ENCODE measurements at places on chromosomes 16 and 17.

- no peak for DNase-seq
- H3K36me3 ChIP-seq, result no peaks in the 10 kb centered on the region
- peaks cover 4% of the 10 kb centered on the region for H3K4me1 ChIP-seq
These were observed 15.1 kb upstream of the DHX8 start for GRCh38 chr17:43468691-43469139.

- peak; percentile 83 for DNase-seq
- H3K36me3 ChIP-seq, result no peaks in the 10 kb centered on the region
- no peak overlapping the region for H3K4me3 ChIP-seq
- no peaks in the 10 kb centered on the region for H3K27me3 ChIP-seq
These were observed 7.2 kb downstream of the PLCG2 start for GRCh38 chr16:81786321-81786720.

- DNase-seq, result no peak
- no peaks in the 10 kb centered on the region for H3K27me3 ChIP-seq
- no peak overlapping the region for H3K4me3 ChIP-seq
- no peaks in the 10 kb centered on the region for H3K4me1 ChIP-seq
- no peak overlapping the region for H3K27ac ChIP-seq
These were observed 52.5 kb upstream of the HELZ start for GRCh38 chr17:67297454-67297960.

DNA sequence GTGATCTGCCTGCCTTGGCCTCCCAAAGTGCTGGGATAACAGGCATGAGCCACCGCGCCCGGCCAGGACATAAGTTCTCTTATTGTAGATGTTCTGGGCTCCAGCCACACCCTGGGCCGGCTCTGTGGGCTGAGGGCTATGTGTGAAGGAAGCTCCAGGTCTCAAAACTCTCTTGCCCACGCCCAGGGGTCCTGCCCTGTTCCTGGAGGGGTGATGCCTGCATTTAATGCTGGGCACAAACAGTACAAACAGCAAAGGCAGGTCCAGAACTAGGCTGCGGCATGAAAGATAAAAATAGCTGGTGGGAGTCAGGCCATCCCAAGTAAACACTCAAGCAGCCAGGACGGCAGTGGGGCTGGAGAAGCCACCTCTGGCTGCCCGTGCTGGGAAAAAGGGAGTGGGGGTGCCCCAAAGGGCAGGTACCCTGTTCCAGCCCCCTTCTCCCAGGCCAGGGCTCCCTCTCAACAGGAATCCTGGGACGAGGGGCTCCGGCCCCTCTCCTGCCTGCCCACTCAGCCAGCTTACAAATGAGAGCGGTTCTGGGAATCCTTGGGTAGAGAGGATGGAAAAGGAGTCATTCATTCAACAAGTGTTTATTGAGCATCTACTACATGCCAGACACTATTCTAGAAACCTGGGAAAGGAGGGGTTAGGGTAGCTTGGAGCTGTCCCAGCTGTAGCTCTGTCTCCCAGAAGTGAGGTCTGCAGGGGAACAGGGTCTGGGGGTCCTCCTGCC lies 4.6 kb downstream of the TRIM47 start:
- no peaks in the 10 kb centered on the region for H3K36me3 ChIP-seq
- no peak overlapping the region for H3K4me3 ChIP-seq
- H3K4me1 ChIP-seq, result no peaks in the 10 kb centered on the region
- H3K27ac ChIP-seq, result no peak overlapping the region
- DNase-seq, result no peak

DNA sequence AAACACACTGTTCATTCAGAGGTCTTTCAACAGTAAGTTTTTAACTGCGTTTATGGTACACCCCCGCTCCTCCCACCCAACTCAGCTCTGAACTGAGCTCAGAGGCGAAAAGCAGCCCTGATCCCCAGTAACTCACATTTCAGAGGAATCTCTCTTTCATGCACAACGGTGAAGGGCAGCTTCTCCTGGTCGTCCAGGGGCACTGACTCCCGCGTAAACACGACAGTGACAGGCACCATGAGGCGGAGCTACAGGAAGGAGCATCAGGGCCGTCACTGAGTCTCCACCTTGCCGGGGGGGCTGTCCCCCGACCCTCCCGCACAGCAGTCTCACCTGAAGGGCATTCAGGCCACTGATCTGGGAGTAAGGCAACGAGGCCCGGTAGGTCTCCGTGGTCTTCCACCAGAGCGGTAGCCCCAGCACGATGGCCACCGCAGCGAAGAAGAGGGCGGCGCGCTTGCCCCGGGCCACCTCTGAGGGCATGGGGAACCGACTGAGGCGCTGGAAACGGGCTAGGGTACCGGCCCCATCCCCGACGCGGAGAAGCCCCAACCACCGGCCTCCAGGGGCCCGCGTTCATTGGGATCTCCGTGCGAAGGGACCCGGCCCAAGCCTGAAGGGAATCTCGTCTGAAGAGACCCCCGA lies 486 bp downstream of the PIGS start:
- H3K27ac ChIP-seq, result no peak overlapping the region
- H3K36me3 ChIP-seq, result peaks cover 1% of the 10 kb centered on the region
- H3K27me3 ChIP-seq, result no peaks in the 10 kb centered on the region
- peak; percentile 75 for DNase-seq
- peaks cover 3% of the 10 kb centered on the region for H3K4me1 ChIP-seq

DNA sequence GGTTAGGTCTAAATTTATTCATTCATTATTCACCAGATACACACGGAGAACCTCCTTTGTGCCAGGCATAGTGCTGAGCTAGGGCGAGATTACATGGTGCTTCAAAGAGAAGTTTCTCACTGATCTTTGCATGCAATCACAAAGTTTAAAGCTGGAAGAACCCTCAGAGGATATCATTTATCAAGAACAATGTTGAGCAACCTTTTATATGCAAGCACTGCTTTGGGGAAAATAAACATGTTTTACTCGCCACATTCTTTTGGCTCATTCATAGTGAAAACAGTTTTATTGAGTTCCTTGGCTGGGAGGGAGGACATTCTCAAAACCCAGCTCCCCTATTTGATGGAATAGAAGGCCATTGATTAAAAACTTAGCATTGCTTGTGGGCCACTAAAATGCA lies 49.8 kb upstream of the XYLT1 start:
- no peaks in the 10 kb centered on the region for H3K27me3 ChIP-seq
- H3K36me3 ChIP-seq, result no peaks in the 10 kb centered on the region
- H3K27ac ChIP-seq, result no peak overlapping the region
- no peak overlapping the region for H3K4me3 ChIP-seq
- DNase-seq, result no peak
- no peaks in the 10 kb centered on the region for H3K4me1 ChIP-seq

DNA sequence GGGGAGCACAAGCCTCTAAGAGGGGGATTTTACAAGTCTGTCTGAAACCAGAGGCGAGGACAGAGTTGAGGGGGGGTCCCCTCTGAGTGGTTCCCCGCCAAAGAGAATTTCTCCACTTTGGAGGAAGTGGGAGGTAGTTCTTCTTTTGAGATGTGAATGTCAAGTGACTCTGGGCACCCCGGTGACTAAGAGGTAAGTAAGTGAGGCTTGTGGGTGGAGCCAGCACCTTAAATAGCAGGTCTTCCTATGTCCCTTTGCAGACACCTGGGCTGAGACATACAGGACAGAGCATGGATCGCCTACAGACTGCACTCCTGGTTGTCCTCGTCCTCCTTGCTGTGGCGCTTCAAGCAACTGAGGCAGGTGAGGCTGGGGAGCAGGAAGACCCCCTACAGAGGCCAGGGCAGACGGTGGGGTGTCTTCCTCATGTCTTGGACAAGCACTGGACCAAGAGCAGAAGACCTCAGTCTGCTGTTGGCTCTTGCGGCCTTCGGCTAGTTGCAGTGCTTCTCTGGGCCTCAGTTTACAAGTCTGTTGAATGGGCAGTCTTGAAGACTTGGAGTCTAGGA lies at the start of gene CCL22:
Gene CCL22 (plus strand): TSS at position 257 of the 569 bp plus-strand sequence. CDS start 34 bp downstream, at position 291.
- no peaks in the 10 kb centered on the region for H3K36me3 ChIP-seq
- H3K4me1 ChIP-seq, result no peaks in the 10 kb centered on the region
- no peak within 1 kb of the TSS for H3K27ac ChIP-seq
- H3K27me3 ChIP-seq, result no peaks in the 10 kb centered on the region

- H3K4me3 ChIP-seq, result no peak overlapping the region
- H3K36me3 ChIP-seq, result peaks cover 15% of the 10 kb centered on the region
- no peaks in the 10 kb centered on the region for H3K4me1 ChIP-seq
- no peak for DNase-seq
These were observed 40.8 kb downstream of the MRC2 start for GRCh38 chr17:62668091-62668804.

DNA sequence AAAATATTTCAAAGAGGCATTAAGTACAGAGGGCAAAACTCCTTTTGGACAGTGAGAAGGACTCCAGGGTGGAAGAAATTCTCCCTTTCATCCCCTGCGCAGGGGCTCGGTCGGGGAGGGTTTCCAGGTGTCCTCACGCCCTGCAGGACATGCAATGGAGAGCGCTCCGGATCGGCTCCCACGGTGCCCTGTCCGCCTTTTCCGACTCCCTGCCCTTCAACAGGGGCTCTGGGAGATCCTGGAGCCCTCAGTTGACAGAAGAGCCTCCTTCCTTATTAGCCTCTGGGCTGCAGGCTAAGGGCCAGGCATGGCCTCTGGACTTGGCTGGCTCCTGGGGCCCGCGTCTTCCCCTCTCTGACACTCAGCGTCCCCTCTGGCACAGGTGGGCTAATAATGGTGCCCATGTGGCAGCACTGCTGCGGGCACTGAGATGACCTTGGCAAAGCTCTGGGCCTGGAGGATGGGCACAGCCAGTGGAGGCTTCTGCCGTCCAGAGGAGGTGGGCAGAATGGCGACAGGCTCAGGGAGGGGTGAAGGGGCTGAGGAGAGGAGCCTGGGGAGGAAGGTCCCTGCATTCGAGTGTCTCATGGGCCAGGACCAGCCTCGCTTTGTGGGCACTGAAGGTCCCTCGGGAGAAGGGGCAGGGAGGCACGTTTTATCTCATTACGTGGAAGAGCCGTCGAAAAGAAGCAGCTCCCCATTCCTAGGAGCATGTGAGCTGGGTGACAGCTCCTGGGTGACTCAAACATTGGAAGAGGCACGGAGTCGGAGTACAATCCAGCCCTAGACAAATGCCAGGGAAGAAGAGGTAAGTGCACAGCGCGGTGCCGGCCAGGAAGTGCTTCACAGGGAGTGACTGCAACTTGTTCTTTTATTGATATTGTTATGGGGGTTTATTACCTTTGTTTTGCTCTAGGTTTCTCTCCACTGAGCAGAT lies 161.7 kb downstream of the IRF8 start:
- no peaks in the 10 kb centered on the region for H3K4me1 ChIP-seq
- H3K27ac ChIP-seq, result no peak overlapping the region
- H3K36me3 ChIP-seq, result no peaks in the 10 kb centered on the region
- no peak for DNase-seq
- no peaks in the 10 kb centered on the region for H3K27me3 ChIP-seq
- no peak overlapping the region for H3K4me3 ChIP-seq

DNA sequence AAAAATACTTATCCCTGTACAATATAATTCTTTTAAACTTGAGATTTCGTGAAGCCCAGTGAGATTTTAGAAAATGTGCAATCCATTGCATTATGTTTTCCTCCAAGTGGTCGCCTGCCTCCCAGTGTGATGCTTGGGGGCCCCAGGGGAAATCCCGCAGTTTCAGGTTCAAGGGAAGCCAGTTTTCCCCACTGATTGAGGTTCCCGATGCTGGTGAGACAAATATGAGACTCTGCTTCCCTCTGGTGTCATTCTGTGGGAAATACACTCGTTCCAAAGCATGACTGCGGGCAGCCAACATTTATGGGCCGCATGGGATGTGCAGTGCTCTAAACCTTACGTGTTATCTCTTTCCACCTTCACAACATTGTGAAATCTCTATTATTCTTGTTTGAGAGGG lies 200.8 kb downstream of the PRKCB start:
- H3K36me3 ChIP-seq, result no peaks in the 10 kb centered on the region
- no peaks in the 10 kb centered on the region for H3K4me1 ChIP-seq
- H3K27me3 ChIP-seq, result no peaks in the 10 kb centered on the region

GRCh38 chr17:38355251-38355650 lies 3.6 kb downstream of the SOCS7 start:
- H3K4me1 ChIP-seq, result peaks cover 9% of the 10 kb centered on the region
- H3K36me3 ChIP-seq, result no peaks in the 10 kb centered on the region
- no peak for DNase-seq
- H3K27ac ChIP-seq, result no peak overlapping the region

- H3K4me1 ChIP-seq, result no peaks in the 10 kb centered on the region
- peak; percentile 33 for DNase-seq
- H3K27ac ChIP-seq, result no peak overlapping the region
- no peaks in the 10 kb centered on the region for H3K36me3 ChIP-seq
These were observed 2.4 kb downstream of the ASGR1 start for GRCh38 chr17:7176841-7177190.

GRCh38 chr16:56510544-56510943 lies 9.3 kb downstream of the BBS2 start:
- H3K36me3 ChIP-seq, result no peaks in the 10 kb centered on the region
- H3K4me3 ChIP-seq, result no peak overlapping the region
- H3K27me3 ChIP-seq, result no peaks in the 10 kb centered on the region
- H3K27ac ChIP-seq, result no peak overlapping the region

- H3K4me3 ChIP-seq, result no peak overlapping the region
- no peaks in the 10 kb centered on the region for H3K27me3 ChIP-seq
- H3K27ac ChIP-seq, result no peak overlapping the region
- no peaks in the 10 kb centered on the region for H3K36me3 ChIP-seq
- peak; percentile 47 for DNase-seq
These were observed 32.3 kb downstream of the ATPAF2 start for GRCh38 chr17:18006495-18007239.

DNA sequence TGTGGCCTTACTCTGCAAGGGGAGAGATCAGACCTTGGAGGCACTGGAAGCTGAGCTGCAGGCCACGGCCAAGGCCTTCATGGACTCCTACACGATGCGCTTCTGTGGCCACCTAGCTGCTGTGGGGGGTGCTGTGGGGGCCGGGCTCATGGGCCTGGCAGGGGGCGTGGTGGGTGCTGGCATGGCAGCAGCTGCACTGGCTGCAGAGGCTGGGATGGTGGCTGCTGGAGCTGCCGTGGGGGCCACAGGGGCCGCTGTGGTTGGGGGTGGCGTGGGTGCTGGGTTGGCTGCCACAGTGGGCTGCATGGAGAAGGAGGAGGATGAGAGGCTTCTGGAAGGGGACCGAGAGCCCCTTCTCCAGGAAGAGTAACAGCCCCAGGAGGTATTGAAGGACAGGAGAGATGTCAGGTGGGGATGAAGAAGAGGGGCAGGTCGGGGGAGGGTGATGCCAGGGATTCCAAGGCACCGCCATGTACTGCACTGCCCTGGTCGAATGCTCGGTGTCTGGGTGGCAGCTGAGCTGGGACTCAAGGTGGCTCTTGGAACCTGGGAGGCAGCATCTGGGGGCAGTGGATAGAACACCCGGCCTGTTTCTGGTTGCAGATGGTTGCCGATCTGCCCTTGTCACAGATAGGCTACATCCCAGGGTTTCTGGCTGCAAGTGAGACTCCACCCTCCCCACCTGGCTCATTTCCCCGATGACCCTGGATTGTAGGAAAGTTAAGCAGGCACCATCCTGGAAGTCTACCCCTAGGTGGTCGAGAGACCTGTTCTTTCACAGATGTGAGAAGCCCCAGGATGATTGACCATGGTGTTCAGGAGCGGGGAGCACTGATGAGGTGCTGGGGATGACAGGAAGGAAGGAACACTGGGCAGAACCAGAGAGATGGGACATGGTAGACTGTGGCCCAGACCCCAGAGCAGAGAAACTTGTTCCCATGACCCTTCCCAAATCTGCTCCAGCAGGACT lies 5.1 kb downstream of the RNF112 start:
- DNase-seq, result no peak
- H3K4me1 ChIP-seq, result peaks cover 1% of the 10 kb centered on the region
- no peaks in the 10 kb centered on the region for H3K36me3 ChIP-seq
- no peaks in the 10 kb centered on the region for H3K27me3 ChIP-seq
- H3K4me3 ChIP-seq, result no peak overlapping the region
- H3K27ac ChIP-seq, result no peak overlapping the region
